Right cardiac atrium (tissue), 5 donors: ENCODE measurements at places on chromosomes 16 and 17. TPM values are rescaled to one million over a fixed set of nuclear protein-coding genes. Genes with fewer than 3 reads are reported as not detected.

DNA sequence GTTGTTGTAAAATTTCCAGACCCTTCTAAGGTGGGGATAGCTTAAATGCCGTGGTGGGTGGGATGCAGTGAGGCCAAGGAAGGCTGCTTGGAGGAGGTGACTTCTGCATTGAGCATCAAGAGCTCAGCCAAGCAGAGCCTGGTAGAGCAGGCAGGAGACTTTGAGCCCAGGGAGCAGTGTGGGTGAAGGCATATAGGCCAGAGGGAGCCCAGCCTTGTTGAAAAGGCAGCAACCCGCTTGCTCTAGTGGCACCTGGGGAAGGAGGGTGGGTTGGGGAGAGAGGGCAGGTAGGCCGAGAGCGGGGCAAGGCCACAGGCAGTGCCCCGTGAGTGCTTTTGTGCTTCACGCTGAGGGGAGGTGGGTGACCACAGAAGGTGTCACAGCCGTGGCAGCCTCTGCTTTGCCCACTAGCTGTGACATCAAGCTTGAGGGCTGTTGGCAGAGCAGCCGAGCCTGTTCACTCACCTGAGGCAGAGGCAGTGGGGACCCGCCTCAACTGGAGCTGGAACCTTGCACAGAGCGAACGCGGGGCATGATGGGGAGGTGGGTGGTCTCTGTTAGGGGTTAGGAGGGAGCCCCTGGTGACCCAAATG, 56.1 kb downstream of the IRF8 start:
- no peak for DNase-seq

Gene LRRC37B
- polyA plus RNA-seq, result 3.7 TPM

Gene KRTAP9-2
- polyA plus RNA-seq, result not detected

DNA sequence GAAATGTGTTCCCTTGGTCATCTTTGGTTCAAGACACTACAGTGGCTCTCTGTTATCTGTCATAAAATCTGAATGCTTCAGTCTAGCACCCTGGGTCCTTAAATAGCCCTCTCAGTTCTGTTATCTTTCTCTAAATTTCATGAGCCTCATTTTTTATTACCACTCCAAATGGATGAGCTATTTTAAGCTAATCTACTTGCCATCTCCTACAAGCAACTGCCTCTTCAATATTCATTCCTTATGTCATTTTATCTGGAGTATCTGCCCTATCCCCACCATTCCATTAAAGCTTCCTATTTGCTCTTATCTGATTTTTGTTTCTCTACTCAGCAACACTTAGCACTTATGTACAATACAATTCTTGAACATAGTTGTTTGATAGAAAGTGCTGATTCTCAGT, 28.0 kb upstream of the EVI2A start:
- no peak for DNase-seq

DNA sequence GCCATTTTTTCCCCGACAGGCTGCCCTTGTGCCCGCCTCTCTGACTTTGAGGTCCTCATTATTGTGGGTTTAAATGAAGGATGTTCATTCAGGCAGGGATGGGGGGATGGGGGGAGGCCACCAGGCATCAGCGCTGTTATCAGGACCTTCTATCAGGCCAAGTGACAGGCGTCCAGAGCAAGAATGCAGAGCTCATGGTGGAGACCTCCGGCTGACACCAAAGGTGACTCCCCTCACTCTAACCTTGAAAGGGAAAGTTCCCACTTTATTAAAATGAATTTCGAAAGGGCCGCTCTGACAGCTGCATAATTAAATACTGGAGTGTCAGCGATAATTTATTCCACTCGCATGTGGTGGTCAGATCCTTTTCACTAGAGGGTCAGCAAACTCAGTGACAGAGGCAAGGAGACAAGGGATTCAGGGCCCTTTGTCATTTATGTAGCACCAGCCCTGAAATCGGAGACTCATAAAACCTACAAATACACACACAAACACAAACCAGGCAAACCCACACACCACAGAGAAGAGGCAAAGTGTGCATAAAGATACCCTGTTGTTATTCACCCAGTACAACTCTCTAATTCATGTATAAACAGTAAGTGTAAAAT, 436.0 kb downstream of the MAF start:
- DNase-seq, result no peak

DNA sequence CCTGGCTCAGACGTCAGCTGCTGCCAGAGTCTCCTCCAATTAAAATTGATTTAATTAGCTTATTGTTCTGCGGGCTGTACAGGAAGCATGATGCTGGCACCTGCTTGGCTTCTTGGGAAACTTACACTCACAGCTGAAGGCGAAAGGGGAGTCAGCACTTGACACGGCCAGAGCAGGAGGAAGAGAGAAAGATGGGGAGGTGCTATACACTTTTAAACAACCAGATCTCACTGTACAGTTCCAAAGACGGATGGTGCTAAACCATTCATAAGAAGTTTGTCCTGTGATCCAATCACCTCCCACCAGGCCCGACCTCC, 1.4 kb upstream of the PRDM7 start:
- DNase-seq, result no peak

Gene EPN3
- polyA plus RNA-seq, result 22.6 TPM

- DNase-seq, result peak; percentile 41
Measured at GRCh38 chr17:20852239-20852989, 190.4 kb downstream of the USP22 start.

- no peak for DNase-seq
Measured at GRCh38 chr17:17381446-17382064, 78.4 kb downstream of the NT5M start.
